ENCODE measurements at places on chromosomes 13 and 19.

DNA sequence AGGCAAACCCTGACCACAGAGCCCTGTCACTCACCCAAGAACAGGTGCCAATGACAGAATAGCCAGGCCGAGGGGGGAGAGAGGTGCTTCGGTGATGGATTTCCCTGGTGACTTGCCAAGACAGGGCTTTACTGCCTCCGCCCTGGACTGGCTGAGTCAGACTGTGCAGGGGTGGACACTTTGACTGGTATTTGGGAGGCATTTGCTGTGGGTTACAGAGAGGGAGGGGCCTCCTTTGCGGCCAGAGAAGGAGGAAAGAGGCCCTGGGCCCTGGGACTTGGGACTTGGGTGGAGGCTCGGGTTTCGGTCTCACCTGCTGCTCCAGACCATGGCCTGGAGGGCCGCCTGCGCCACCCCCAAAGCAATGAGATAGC, 4.6 kb upstream of the EPS8L1 start:
- no peak for DNase-seq

DNA sequence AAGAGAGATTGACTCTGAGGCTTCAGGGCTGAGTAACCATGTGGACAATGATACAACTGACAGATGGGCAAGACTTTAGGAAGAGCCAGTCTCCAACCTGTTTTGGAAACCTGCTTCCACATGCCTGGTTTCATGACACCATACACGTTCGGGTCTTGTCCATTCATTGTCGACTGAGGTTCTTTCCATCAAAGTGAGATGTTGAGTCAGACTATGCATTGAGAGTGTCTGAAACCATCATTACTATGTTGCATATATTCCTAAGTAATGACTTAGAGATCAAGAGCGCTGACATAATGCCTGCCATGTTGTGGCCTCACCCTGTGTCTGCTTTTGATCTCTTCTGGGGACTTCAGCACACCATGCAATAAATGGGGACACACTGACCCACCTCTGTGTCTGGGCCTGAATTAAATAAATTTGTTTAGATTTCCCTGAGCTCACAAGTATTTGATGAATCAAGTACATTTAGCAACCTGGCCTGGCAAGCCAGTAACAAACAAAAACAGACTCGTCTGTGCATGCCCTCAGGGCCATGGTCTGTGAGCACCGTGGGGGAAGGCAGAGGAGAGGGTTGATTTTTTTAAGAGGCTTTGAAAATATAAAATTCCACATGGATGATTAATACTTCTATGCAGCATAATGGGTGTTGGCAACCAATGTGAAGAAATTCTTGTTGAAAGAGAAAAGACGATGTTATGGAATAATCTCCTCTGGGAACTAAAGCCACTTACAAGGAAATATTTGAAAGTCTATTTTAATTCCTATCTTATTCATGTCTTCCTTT, 49.9 kb upstream of the UBAC2 start:
- DNase-seq: no peak

DNA sequence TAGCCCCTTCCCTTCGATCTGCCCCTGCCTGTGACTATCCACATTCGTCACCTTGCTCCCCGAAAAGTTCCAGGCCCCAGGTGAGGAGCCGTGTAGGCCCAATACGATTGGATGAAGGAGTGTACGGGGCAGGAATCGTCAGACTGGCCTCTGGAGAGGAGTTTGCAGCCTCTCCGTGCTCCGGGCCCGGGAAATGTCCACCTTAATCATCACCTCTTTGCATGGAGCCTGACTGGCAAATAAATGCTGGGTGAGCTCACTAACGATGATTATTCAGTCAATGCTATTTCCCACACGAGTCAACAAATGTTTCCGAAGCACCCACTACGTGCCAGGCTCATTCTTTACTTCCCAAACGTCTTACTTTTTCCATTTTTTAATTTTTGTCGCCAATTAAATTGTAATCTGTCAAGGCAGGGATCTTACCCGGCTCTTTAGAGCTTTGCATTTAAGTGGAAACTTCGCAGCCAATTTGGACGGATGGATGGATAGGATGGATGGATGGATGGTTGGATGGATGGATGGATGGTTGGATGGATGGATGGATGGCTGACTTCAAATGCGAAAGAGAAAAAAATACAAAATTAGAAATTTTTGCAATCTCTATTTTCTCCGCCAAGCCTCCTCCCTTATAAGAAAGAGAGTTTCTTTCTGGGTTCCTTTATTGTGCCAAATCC, 45.8 kb downstream of the TGDS start:
- no peak for DNase-seq

GRCh38 chr13:111202745-111203144, 87.6 kb downstream of the ARHGEF7 start:
- peak; percentile 21 for DNase-seq

GRCh38 chr13:99610702-99611289, 109.5 kb downstream of the TM9SF2 start:
- no peak for DNase-seq

DNA sequence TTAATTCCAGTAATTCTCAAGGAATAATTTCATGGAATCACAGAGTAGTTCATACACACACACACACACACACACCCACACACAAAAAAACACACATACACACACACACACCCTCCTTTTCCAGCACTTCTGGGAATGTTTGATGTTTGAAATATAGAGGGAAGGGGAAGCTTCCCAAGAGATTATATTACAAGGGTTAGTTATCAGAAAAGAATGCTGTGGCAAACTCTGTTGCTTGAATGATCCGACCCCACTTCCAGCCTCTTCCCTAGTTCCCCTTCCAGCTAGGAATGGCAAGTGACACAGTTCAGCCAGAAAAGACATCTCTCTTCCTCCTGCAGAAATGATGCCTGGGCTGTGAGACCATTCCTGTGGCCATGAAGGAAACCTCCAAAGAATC, 49.9 kb downstream of the KCTD12 start:
- no peak for DNase-seq

DNA sequence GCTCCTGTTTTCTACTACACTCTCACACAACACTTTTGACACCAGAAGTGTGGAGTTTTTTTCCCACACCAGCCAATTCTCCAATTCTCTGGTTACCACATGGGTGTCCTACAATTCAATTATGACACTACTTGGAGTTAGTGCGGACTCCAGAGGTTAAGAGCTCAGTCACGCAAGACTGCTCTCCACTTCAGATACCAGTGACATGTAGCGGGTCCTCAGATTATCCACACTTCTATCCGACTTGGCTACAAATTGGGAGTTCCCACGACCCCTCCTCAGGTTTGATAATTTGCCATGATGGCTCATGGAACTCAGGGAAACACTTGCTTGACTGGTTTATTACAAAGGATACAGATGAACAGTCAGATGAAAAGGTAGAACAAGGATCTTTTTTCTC, 32.9 kb downstream of the PAN3 start:
- no peak for DNase-seq

DNA sequence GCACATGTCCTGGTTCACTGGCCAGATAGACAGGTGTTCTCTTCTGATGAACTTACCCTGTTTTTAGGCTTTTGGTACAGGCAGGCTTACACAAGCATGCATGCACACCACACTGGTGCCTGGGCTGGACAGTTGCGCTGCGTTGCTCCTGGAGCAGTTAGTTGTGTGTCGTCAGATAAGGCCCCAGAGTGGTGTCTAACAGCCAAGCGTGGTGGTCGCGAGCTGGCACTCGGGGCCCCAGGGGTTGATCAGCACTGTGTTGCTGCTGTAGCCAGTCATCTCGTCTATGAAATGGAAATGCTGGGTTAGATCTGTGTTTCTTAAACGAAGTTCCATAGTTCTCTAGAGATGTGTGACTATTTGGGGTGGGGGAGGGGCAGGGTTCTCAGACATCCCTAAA, 24.6 kb upstream of the TEX29 start:
- DNase-seq: no peak

GRCh38 chr13:66224663-66225062, 1005.5 kb downstream of the PCDH9 start:
- no peak for DNase-seq

GRCh38 chr13:26698392-26699196, 62.0 kb downstream of the GPR12 start:
- DNase-seq: peak; percentile 75

GRCh38 chr13:41364043-41364442, 53.0 kb downstream of the NAA16 start:
- no peak for DNase-seq

DNA sequence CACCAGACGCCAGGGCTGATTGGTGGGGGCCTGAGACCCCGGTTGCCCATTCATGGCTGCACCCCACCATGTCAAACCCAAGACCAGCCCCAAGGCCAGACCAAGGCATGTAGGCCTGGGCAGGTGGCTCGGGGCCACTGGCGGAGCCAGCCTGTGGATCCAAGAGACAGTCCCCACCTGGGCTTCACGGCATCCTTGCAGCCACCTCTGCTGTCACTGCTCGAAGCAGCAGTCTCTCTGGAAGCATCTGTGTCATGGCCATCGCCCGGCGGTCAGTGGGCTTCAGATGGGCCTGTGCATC, 3.8 kb upstream of the TEKTIP1 start:
- no peak for DNase-seq

DNA sequence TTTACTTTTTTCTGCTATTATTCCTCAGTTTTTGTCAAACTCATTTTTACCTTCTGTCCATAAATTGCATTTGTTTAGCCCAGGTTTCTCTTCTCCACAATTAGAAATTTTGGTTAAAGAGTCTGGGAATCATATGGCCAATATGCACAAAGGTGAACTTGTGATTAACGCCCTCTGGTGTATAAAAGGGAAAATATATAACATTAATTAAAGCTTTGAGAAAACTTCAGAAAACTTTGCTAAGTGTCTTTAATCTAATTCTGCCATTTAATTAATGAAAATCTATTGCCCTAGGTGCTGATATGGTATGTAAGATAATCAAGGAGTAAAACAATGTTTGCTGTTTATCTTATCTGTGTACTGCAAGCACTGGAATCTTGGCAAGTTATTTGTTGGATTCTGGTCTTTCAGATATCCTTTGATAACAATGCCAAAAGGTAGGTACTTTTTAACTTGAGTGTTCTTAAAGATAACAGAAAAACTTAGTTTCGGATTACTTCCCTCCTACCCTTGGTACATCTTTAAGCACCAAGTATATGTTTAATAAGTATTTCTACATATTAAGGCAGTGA, 402.6 kb downstream of the SUCLA2 start:
- DNase-seq: no peak

All from CD4-positive, alpha-beta T cell treated with Interleukin-15 for 4 hours (primary cell).